Stimulated activated CD4-positive, alpha-beta T cell treated with anti-CD3 and anti-CD28 coated beads, TNF-alpha, amount 100 ng/mL, for 24 hours (primary cell): ENCODE measurements at places on chromosomes 4 and X.

DNA sequence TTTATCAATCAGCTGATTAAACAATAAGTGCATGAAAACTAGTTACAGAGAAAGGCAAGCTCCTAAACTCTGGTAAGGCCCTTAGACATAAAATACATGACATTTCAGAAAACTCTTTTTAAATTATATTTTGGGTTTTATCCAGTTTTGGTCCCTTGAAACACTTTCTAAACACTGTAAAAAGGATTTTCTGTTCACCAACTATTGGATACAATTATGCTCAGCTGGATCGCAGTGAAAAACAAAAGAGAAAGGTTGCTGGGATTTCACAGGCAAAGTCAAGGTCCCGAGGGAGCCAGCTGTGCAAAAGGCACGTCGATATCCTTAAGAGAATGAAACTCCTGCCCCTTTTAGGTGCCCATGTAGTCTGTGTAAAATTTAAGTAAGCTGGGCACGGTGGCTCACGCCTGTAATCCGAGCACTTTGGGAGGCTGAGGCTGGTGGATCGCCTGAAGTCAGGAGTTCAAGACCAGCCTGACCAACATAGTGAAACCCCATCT, 1018.4 kb upstream of the INTU start:
- no peak for DNase-seq

- DNase-seq = no peak
Measured at GRCh38 chr4:72467633-72468032, 101.4 kb downstream of the ADAMTS3 start.

DNA sequence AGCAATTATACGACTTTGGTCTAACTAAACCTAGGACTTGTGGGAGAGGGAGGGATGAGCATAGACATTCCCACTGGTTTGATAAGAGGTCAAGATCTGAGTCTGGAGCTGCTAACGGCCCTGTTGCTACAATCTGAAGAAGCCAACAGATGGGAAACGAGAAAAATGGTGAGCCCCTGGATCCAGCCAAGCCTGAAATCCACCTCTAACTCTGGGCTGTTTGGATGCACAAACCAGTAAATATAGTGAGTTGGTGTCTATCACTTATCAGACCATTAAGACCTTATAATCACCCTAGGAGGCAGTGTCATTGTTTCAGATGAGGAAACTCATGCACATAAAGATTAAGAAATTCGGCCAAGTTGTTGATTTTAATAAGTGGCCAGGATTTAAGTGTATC, 50.5 kb downstream of the ADGRA3 start:
- DNase-seq = no peak

DNA sequence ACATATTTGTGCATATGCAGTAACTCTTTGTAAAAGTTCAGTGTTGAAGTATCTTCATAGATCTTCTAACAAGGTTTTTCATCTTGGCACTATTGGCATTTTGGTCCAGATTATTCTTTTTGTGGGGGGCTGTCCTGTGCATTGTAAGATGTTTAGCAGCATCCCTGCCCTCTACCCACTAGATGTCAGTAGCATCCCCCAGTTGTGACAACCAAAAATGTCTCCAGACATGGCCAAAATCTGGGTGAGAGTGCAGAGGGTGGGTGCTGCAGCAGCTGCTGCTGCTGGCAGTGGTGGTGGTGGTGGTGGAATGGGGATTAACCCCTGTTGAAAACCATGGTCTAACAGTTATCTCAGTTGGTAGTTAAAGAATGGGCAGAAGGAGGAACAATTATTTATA, 370.0 kb downstream of the GPAT3 start:
- no peak for DNase-seq

- no peak for DNase-seq
Measured at GRCh38 chr4:101157415-101158133, 189.8 kb downstream of the PPP3CA start.

DNA sequence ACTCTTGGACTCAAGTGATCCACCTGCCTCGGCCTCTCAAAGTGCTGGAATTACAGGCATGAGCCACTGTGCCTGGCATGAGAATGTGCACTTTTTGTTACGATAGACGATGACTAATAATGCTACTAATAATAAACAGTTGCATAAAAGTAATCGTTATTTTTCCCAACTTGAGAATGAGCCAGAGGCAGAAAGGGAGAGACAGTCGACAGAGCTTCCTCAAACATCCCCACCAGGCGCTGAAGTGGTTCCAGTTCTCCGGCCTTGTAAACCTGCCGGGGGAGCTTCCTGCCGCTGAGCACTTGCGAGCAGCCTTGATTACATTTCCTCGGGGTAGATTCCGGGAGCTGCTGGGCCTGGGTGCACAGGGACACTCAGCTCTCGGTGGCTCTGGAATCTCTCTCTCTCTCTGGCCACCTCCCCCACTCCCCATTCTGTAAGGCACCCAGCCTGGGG, 8.9 kb upstream of the HTRA3 start:
- DNase-seq = no peak

- DNase-seq = no peak
Measured at GRCh38 chr4:127212701-127213100, 420.1 kb upstream of the INTU start.

- no peak for DNase-seq
Measured at GRCh38 chr4:7569810-7570783, 135.4 kb upstream of the PSAPL1 start.
